ENCODE measurements at places on chromosomes 11 and 22.

GRCh38 chr11:18774801-18775200 lies 16.8 kb downstream of the PTPN5 start:
- DNase-seq, result no peak

- no peak for DNase-seq
Observed at GRCh38 chr11:126392633-126393013, 37.1 kb downstream of the ST3GAL4 start.

- no peak for DNase-seq
Observed at GRCh38 chr11:12695221-12695794, 21.1 kb downstream of the TEAD1 start.

DNA sequence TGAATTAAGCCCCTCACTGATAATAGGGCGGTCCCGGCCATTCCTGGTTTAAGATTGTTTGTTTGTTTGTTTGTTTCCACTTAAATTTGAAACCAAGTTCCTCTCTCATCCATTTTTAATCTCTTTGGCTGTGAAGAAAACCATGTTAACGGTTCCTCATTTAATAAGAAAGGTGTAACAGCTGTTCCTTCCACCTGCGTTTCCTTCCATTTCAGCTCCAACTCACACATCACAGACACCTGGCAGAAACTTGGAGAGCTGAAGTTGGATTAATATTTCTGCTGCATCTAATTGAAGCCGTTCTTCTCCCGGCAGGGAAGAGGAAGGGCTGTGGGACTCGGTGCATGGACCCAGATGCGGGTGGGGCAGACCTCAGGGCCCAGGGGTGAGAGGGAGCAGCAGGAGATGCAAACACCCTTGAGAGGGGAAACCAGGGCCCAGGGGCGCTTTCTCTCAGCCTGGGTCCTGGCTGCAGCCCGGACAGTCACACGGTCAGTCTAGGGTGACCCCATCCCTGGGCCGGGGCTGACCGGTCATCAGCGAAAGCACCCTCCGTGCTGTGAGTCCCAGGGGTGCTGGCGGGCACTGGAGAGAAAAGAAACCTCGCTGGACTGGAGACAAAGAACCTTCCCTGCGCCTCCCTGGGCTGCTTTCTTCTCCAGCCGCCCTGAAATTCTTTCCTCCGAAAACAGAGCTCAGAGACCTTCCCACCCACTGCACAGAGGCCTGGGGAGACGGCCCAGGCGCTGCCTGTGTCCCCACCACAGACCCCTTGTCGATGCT lies 242.0 kb downstream of the BRD1 start:
- DNase-seq, result no peak

DNA sequence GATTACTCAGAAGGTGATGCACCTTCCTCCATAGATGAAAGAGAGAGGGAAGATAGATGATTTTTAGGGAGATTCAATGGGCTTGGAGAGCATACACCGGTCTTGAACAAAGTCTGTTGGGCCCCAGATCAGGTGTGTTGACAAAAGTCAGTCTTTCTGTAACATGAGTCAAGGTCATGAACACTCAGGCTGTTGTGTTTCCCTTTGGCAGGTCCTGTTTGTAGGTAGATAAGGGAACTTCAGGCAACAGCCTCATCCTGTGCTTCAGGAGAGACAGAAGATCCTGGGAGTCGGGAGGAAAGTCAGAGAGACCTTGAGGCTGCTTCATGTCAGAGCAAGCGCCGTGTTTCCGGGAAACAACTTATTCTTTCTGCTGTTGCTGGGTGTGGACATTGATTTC lies 703.1 kb downstream of the BRD1 start:
- no peak for DNase-seq

Measured in CD4-positive, alpha-beta T cell treated with Interleukin-12 subunit alpha and Interleukin-12 subunit beta, for 1 hour (primary cell).